ENCODE measurements at places on chromosomes 4 and X. TPM values are rescaled to one million over a fixed set of nuclear protein-coding genes. Genes with fewer than 3 reads are reported as not detected.

GRCh38 chrX:20205927-20206708 lies 60.6 kb downstream of the RPS6KA3 start:
- H3K4me1 ChIP-seq, result no peaks in the 10 kb centered on the region
- H3K36me3 ChIP-seq, result no peaks in the 10 kb centered on the region

- H3K4me3 ChIP-seq, result no peak overlapping the region
- no peak overlapping the region for H3K27ac ChIP-seq
- no peaks in the 10 kb centered on the region for H3K36me3 ChIP-seq
- H3K4me1 ChIP-seq, result no peaks in the 10 kb centered on the region
- no peaks in the 10 kb centered on the region for H3K27me3 ChIP-seq
These were observed 33.2 kb upstream of the OCIAD2 start for GRCh38 chr4:48939785-48940184.

- no peaks in the 10 kb centered on the region for H3K36me3 ChIP-seq
- no peaks in the 10 kb centered on the region for H3K27me3 ChIP-seq
These were observed 101.9 kb downstream of the MAML3 start for GRCh38 chr4:140052050-140052449.

- no peaks in the 10 kb centered on the region for H3K4me1 ChIP-seq
- no peaks in the 10 kb centered on the region for H3K27me3 ChIP-seq
- H3K27ac ChIP-seq, result no peak overlapping the region
- no peak for DNase-seq
- H3K4me3 ChIP-seq, result no peak overlapping the region
- no peaks in the 10 kb centered on the region for H3K36me3 ChIP-seq
These were observed 84.0 kb upstream of the ATP6AP2 start for GRCh38 chrX:40496728-40497127.

DNA sequence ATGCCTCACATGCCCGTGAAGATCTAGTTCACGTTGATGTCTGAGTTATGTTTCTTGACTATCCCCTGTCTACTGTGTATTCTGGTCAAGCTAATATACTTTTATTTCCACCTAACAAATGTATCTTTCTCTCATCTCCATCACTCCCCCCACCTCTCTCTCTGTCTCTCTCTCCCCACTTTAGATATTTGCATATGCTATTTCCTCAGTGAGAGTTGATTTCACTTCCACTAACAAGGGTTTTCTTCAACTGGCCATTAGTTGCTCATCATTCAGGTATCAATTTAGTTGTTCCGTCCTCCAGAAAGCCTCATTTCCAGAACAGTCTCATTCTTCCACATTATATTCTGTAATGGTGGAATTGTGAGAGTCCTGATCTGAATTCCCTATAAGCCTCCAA lies 1777.8 kb upstream of the TENM3 start:
- no peak overlapping the region for H3K27ac ChIP-seq
- no peaks in the 10 kb centered on the region for H3K4me1 ChIP-seq
- no peak overlapping the region for H3K4me3 ChIP-seq
- no peak for DNase-seq

Gene TAF7L
- not detected for total RNA-seq

Gene PAGE4
- 22.4 TPM for total RNA-seq

DNA sequence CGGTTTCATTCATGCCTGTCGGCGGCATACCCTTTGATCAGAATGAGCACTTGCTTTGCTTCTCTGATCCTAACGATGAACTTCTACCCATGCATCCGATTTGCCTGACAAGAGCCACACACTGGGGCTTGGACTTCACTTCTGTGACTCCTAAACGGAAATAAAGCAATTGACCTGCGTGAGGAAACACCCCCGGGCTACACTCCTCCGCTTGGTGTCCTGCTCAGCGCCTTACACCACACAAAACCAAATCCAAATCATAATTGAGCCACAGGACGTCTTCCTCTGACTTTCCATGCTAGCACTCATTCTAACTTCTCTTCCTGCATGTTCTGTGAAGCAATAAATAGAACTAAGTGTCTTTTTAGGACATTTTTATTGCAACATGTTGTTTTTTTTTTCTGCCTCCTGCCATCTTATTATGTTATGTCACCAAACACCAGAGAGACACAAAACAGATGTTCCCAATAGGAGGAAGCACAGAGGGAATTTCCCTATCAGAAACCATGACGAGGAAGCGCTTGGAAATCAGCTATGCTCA lies 110.8 kb upstream of the FAM9B start:
- no peaks in the 10 kb centered on the region for H3K27me3 ChIP-seq
- DNase-seq, result no peak
- no peaks in the 10 kb centered on the region for H3K4me1 ChIP-seq
- H3K4me3 ChIP-seq, result no peak overlapping the region
- H3K27ac ChIP-seq, result no peak overlapping the region

Gene TEX13B
- total RNA-seq, result not detected

DNA sequence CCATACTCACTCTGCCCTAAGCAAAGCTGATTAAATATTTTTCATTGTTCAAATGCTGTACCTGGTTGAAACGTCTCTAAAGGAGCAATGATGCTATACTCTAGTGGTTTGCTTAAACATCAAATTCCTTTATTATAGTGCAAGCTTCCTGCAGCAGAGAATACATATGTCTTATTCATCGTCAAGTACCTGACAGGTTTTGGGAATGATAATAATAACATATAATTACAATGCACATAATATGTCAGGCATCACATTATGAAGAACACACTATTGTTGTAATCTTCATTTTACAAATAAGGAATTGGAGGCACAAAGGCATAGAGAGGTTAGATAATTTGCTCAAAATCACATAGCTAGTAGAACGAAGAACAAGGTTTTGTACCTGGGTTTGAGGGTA lies 151.6 kb downstream of the GRIA2 start:
- no peaks in the 10 kb centered on the region for H3K4me1 ChIP-seq
- DNase-seq, result no peak
- H3K4me3 ChIP-seq, result no peak overlapping the region

DNA sequence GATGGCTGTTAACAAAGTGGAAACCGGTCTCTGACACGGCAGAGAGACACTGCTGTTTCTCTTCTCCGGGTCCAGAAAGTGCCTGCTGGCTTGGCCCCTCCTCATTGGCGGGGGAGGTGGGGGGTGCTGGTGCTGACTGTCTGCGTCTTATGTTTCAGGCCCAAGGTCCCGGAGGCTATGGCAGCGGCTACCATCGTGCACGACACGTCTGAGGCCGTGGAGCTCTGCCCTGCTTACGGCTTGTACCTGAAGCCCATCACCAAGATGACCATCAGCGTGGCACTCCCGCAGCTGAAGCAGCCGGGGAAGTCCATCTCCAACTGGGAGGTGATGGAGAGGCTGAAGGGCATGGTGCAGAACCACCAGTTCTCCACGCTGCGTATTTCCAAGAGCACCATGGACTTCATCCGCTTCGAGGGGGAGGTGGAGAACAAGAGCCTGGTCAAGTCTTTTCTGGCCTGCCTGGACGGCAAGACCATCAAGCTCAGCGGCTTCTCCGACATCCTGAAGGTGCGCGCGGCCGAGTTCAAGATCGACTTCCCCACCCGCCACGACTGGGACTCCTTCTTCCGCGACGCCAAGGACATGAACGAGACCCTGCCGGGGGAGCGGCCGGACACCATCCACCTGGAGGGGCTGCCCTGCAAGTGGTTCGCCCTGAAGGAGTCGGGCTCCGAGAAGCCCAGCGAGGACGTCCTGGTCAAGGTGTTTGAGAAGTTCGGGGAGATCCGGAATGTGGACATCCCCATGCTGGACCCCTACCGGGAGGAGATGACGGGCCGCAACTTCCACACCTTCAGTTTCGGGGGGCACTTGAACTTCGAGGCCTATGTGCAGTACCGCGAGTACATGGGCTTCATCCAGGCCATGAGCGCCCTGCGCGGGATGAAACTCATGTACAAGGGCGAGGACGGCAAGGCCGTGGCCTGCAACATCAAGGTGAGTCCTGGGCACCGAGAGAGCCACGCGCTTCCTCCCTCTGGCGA lies 2.2 kb downstream of the AKAP17A start:
- no peak for DNase-seq
- no peaks in the 10 kb centered on the region for H3K27me3 ChIP-seq
- peaks cover 4% of the 10 kb centered on the region for H3K4me1 ChIP-seq
- peaks cover 6% of the 10 kb centered on the region for H3K36me3 ChIP-seq
- no peak overlapping the region for H3K4me3 ChIP-seq
- peak overlapping the region; percentile 84 for H3K27ac ChIP-seq

GRCh38 chrX:3166670-3167455 lies 125.6 kb downstream of the ARSF start:
- H3K27ac ChIP-seq, result no peak overlapping the region
- H3K27me3 ChIP-seq, result no peaks in the 10 kb centered on the region
- H3K4me3 ChIP-seq, result no peak overlapping the region
- H3K4me1 ChIP-seq, result no peaks in the 10 kb centered on the region
